ENCODE measurements at places on chromosomes 5 and 9. TPM values are rescaled to one million over a fixed set of nuclear protein-coding genes. Genes with fewer than 3 reads are reported as not detected.

DNA sequence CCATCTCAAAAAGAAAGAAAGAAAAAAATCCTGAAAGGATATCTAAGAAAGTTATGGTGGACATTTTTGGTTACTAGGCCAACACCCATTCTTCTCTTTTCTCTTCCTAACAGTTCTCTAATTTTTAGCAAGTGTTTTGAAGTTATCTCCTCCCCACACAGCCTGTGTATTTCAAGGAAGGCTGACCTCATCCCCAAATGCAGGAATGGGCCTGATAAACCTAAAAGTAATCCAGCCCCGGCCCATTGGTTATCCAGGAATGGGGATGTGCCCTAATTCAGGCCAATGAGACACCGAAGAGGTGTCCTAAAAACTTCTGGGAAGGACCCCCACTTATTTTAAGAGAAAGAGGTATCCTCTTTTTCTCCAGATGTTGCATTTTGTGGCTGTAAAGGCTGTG, 46.6 kb downstream of the F2R start:
- no peaks in the 10 kb centered on the region for H3K27me3 ChIP-seq
- H3K36me3 ChIP-seq: no peaks in the 10 kb centered on the region
- H3K27ac ChIP-seq: no peak overlapping the region
- no peaks in the 10 kb centered on the region for H3K4me1 ChIP-seq

DNA sequence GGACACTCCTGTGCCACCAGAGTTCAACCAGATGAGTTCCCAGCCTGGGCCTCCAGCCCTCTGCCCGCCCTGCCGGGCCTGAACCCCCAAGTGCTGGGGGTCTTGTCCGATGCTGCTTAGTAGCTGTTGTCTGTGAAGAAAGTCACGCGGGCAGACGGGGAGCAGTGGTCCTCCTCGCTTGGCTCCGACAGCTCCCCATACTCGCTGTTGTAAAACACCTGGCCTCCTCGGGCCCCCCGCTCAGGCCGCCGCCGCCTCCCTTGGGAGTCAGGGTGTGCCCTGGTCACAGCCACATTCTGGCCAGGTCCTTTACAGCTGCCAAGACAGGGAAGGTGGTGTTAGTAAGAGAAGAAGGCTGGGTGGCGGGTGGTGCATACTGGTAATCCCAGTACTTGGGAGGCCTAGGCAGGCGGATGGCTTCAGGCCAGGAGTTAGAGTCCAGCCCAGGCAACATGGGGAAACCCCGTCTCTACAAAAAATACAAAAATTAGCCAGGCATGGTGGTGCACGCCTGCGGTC, 11.8 kb upstream of the SCGB3A1 start:
- no peaks in the 10 kb centered on the region for H3K27me3 ChIP-seq
- no peak overlapping the region for H3K4me3 ChIP-seq
- no peaks in the 10 kb centered on the region for H3K36me3 ChIP-seq
- H3K27ac ChIP-seq: no peak overlapping the region
- H3K4me1 ChIP-seq: no peaks in the 10 kb centered on the region

The GPRIN1 gene
- total RNA-seq: 6.5 TPM

- no peak for DNase-seq
- no peak overlapping the region for H3K27ac ChIP-seq
- H3K4me3 ChIP-seq: no peak overlapping the region
- H3K27me3 ChIP-seq: no peaks in the 10 kb centered on the region
These were observed 185.1 kb downstream of the ADAMTSL1 start for GRCh38 chr9:18658804-18659705.

DNA sequence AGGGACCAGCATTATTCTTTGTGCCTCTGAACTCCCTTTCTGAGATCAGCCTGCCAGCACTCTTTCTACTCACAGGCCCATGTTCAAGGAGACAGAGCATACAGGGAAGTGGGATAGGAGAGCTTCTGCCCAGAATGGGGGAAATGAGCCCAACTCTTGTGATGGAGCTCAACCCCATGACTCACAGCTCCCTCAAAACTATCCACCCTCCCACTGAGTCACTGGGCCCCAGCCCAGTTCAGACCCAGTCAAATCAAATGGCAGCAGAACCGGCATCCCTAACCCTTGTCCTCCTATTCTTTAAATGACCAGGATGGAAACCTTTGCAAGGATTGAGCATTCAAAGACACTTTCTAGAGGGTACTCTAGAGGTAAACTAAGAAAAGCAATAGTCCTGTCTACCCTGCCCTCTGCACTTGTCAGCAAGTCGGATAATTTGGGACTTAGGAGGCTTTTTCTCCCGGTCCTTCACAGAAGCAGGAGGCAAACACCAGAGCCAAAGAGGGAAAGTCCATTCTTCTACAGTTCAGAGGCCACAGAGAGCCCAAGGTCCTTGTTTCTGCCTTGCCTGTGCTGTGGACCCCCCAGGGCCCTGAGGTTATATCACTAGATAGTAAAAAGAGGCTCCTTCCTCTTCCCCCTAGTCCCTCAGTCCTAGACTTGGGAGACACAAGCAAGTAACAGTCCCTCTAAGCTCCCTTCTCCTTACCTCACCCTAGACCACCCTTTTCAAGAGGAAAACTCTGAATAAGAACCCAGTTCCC, 3.2 kb downstream of the ATOSB start:
- no peak overlapping the region for H3K4me3 ChIP-seq
- no peaks in the 10 kb centered on the region for H3K27me3 ChIP-seq
- H3K36me3 ChIP-seq: no peaks in the 10 kb centered on the region
- no peak for DNase-seq

The DDX46 gene
- 102 TPM for total RNA-seq

DNA sequence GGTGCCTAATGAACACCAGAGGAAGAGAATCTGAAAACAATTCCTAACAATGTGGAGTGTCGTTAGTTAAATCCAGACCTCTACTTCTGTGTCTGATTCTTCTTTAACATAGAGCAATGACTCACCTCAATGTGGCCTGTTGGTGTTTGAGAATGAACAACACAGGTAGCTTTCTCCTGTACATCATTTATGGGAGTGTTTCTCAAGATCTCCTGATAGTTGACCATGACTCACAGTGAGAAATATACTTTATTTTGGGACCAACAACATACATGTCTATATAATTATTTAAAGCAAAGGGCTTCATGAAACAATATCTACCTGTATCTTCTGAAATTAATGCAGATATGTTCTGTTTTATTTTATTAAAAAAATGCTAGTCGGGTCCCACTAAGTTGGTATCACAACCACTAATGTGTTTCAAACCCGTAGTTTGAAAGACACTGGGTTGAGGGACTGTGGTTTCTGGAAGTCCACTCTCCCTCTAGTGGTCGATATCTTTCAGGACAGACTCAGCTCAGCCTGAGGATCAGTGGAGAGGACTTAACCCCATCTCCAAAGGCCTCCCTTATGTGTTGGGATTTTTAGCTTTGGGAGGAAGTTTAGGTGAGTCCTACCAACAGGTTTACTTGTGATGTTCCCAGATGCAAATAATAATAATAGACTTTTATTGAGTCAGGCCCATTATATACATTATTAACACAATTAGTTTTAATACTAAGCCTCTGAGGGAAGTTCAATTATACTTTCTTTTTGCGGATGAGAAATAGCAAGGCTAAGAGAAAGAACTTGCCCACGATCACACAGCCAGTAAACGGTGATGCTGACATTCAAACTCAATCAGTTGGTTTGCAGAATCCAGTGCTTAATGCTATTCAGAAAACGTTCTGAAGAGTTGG, 70.0 kb upstream of the KLF9 start:
- no peak overlapping the region for H3K27ac ChIP-seq
- no peaks in the 10 kb centered on the region for H3K27me3 ChIP-seq
- peaks cover 12% of the 10 kb centered on the region for H3K4me1 ChIP-seq
- no peaks in the 10 kb centered on the region for H3K36me3 ChIP-seq

- peaks cover 48% of the 10 kb centered on the region for H3K36me3 ChIP-seq
- peak overlapping the region; percentile 21 for H3K27ac ChIP-seq
- peaks cover 14% of the 10 kb centered on the region for H3K4me1 ChIP-seq
- no peak overlapping the region for H3K4me3 ChIP-seq
- H3K27me3 ChIP-seq: no peaks in the 10 kb centered on the region
These were observed 5.4 kb downstream of the MED22 start for GRCh38 chr9:133342570-133342969.

The CCNO gene
- 0.35 TPM for total RNA-seq

DNA sequence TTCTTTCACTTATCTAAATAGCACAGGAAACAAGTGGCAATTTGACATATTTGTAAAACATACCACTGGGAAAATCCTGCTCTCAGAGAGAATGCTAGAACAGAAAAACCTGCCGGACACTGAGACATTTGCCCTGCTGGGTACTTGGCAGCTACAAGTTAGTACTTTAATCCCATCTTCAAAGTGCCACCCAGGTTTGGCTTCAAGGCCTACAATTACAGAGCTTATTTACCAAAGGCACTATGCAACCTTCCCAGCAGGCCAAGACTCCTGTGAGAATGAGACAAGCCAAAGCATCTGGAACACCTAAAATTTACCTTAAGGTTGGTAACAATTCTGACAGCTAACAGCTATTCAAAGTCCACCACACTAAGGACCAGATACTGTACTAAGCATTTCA, 78.3 kb downstream of the TSSK1B start:
- no peaks in the 10 kb centered on the region for H3K36me3 ChIP-seq
- no peak for DNase-seq
- no peak overlapping the region for H3K4me3 ChIP-seq

DNA sequence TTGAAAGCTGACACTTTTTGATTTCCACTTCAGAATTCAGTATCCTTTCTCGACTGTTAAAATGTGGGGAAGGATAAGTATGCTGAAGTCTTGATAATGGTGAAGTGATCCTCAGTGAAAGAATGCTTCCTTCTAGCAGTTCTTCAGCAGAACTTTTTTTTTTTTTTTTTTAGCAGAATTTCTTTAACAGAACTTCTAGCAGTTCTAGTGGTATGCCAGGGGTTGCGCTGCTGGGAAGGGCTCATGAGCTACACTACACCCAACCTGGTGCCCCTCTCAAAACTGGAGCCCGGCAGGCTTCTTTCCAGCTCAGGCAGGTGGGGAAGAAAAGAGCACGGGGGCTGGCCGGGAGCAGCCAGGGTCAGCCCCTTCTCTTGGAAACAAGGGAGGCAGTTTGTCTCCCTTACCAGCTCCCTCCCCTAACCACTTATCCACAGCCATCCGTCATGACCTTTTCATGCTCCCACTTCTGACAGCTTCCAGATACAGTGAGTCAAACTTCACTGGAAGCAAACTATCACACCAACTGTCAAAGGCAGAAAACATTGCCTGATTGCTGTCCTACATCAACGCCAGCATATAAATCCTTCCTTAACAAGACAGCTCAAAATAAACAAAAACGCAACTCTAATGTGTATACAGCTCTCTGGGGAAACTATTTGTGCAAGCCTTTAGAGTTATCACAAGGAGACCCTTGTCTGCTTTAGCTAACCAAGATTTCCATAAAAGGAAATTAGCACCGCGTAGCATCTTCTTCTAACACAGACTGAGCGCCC, 211.5 kb downstream of the GAPVD1 start:
- peak; percentile 31 for DNase-seq
- H3K27me3 ChIP-seq: no peaks in the 10 kb centered on the region
- no peaks in the 10 kb centered on the region for H3K36me3 ChIP-seq
- no peak overlapping the region for H3K4me3 ChIP-seq
- H3K27ac ChIP-seq: no peak overlapping the region

The CAAP1 gene
- total RNA-seq: 16.6 TPM

The SARDH gene
- 15.7 TPM for total RNA-seq

The SAXO1 gene
- not detected for total RNA-seq

DNA sequence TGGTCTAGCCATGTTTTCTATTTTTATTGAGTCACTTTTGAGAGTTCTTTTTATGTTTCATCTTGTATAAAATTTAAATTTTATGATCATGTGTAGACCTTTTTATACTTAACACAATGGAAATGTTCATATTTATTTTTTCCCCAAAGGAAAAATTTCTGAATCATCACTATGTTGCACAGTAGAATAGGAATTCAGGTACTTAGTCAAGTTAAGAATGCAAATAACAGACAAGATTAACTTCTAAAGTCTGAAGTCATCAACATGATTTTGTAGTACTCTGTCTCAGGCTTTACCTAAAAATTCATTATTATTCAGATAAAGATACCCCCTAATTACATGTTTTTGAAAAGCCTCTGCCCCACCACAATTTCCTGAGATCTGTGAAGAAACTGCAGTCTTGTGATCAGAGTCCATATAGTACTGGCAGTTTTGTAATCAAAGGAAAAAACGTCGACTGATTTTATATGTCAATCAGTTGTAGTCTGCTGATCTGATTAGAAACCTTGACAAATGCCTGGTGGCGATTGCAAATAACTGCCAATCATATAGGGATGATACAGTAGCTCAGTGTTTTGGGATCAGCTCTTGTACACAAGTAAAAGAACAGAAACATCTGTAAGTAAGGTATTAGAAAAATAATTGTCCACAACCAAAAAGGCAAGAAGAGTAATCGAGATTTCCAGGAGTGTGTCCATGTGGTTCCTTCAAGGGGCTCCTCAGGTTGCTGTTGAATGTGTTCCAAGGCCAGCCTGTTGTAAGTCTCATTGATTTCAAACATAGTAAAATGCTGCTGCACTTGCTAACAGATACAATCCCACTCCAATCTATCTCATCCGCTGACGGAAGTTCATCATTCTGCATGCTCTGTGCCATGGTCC, 352.4 kb downstream of the ARRDC3 start:
- no peak overlapping the region for H3K27ac ChIP-seq
- no peaks in the 10 kb centered on the region for H3K27me3 ChIP-seq
- no peaks in the 10 kb centered on the region for H3K36me3 ChIP-seq
- no peak for DNase-seq
- H3K4me3 ChIP-seq: no peak overlapping the region

The AFAP1L1 gene
- total RNA-seq: 0.45 TPM

The IFNA21 gene
- not detected for total RNA-seq

DNA sequence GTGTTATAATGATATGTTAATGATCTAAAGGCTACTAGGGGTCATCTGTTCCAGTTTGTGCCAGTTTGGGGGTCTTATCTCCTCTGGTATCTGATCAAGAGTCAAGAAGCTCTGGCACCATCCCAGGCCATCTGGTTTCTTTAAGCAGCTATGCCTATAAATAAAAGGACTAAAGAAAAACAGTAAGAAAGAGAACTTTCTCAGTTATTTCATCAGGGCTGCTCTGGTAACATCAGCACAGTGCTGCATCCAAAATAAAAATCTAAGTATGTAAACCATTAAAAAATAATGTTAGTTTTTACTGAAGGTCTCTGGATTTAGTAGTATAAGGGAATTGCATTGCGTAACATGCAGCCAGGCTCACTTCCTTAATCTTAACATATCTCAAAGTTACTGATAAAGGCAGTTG, 185.0 kb downstream of the NR2F1-AS1 start:
- no peak overlapping the region for H3K27ac ChIP-seq
- H3K4me3 ChIP-seq: no peak overlapping the region
- H3K27me3 ChIP-seq: no peaks in the 10 kb centered on the region
- DNase-seq: no peak

DNA sequence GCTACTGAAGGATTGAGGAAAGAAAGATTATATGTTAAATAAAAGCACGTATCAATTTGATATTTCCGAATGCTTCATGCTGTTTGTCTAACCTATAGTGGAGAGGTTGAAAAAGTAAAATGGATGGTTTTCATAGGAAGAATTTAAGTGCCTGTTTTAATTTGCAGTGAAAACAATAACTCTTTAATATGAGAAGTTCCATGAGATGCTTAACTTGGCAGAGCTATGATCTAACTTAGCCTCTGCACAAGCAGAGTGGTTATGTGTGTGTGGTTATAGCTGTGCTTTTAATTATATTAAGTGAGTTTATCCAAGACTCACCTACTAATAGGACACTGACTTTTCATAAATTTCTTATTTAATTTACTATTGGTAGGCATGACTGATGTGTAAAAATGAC, 57.4 kb downstream of the AOPEP start:
- no peak overlapping the region for H3K4me3 ChIP-seq
- H3K36me3 ChIP-seq: no peaks in the 10 kb centered on the region
- no peak for DNase-seq
- H3K27me3 ChIP-seq: no peaks in the 10 kb centered on the region
- H3K27ac ChIP-seq: peak overlapping the region; percentile 77
- peaks cover 49% of the 10 kb centered on the region for H3K4me1 ChIP-seq

- H3K27ac ChIP-seq: no peak overlapping the region
- H3K4me3 ChIP-seq: no peak overlapping the region
- H3K27me3 ChIP-seq: no peaks in the 10 kb centered on the region
- H3K36me3 ChIP-seq: no peaks in the 10 kb centered on the region
These were observed 147.2 kb upstream of the IRX2 start for GRCh38 chr5:2898661-2899060.

The KIAA1958 gene
- 17.6 TPM for total RNA-seq

All from SJCRH30 (cell line).